Femur (tissue), 1 donor: ENCODE measurements at places on chromosomes 11 and 22.
A peak's percentile ranks its signal among the peaks of the same experiment; 100 is the strongest.

DNA sequence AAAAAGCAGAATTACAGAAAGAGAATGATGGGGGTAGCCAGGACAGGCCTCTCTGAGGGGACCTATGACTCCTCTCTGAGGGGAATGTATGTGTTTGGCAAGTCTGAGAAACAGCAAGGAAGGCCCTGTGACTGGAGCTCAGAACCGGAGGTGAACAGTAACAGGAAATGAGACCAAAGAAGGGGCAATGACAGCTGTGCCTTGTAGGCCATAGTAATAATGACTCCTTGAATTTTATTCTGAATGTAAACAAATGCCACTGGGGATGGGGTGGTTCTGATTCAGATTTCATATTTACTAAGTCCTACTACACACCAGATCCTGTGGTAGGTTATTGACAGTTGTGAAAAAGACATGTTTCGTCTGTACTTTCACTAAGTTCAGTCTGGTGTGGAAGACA is 52.8 kb upstream of the APOA1 start:
- no peak for DNase-seq

GRCh38 chr22:35900483-35901168 is 128.0 kb downstream of the RBFOX2 start:
- no peak for DNase-seq

DNA sequence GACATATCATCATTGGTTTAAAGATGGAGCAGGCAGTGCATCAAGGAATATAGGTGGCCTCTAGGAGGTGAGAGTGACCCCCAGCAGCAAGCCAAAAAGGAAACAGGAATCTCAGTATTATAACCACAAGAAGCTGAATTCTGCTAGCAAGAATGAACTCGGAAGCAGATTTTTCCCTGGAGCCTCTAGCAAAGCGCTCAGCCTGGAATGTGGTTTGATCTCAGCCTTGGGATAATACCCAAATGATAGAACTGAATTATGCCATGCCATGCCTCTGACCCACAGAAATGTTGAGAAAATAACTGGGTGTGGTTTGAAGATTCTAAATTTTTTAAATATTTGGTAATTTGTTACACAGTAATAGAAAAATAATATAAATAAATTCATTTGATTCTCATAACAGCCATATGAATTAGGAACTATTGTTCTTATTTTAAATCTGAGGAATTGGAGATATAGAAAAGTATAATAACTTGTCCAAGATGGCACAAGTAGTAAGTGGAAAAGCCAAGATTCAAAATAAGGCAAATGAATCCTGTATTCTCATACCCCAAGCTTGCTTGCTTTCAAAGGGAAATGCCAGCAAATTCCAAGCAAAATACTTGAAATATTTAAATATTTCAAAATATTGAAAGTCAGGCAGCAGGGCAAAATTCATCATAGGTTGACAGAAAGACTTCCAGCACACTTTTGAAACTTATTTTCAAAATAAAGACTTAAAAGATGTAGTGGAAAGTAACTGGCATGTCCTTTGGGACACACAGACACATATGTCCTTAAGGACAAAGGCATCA is 567.4 kb downstream of the KCNA4 start:
- no peak for DNase-seq

DNA sequence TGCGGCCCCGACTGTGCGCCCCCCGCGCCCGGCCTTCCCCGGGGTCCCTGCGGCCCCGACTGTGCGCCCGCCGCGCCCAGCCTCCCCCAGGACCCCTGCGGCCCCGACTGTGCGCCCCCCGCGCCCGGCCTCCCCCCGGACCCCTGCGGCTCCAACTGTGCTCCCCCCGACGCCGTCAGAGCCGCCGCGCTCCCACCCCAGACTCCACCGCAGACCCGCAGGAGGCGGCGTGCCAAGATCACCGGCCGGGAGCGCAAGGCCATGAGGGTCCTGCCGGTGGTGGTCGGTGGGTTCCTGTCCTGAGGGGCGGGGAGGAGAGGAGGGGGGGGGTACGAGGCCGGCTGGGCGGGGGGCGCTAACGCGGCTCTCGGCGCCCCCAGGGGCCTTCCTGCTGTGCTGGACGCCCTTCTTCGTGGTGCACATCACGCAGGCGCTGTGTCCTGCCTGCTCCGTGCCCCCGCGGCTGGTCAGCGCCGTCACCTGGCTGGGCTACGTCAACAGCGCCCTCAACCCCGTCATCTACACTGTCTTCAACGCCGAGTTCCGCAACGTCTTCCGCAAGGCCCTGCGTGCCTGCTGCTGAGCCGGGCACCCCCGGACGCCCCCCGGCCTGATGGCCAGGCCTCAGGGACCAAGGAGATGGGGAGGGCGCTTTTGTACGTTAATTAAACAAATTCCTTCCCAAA is 3.1 kb downstream of the DRD4 start:
- DNase-seq, result no peak

- DNase-seq, result no peak
Observed at GRCh38 chr11:133181066-133181465, 351.2 kb downstream of the OPCML start.

DNA sequence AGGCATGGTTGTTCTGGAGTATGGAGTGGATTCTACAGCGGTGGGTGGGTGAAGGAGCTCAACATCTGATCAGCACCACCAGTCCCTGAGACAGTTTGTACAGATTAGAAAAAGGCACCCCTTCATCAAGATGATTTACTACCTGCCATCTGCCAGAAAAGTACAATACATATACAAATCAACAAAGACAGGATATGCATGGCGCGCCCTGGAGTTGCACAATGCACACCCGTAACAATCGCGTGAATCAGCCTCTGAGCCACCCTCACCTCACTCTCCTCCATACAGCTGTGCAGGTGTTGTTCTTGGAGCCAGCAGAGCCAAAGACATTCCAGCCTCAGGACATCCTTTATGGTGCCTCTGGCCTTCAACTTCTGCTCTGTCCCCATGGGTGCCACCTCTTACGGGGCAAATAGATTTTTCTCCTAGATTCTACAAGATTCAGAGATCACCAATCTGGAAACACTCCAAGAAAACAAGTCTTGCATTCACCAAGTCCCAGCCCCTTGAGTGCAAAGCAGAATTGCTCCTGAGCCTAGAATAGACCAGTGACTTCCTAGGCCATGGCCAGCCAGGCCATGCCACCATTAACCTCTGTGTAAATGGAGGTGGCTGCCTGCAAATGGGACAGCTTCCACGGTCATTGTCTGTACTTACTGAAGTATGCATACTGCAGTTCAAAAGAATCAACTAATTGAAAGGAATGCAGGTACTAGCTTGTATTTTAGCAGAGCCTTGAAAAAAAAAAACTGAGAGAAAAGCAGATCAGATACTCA is 490.9 kb downstream of the SOX6 start:
- DNase-seq, result no peak

DNA sequence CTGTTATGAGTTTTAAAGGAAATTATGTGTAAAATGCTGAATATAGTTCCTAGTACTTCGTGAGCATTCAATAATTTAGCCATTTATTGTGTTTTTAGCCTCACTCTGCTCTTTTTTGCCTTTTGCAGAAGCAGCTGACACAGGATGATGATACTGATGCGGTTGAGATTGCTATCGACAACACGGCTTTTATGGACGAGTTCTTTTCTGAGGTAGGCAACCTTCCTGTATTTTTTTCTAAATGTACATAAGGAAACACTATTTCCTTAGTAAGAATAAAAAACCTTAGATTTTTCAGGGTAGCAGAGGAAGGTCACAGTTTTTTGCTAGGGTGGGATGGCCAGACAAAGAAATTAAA is 17.9 kb downstream of the STX3 start:
- no peak for DNase-seq

DNA sequence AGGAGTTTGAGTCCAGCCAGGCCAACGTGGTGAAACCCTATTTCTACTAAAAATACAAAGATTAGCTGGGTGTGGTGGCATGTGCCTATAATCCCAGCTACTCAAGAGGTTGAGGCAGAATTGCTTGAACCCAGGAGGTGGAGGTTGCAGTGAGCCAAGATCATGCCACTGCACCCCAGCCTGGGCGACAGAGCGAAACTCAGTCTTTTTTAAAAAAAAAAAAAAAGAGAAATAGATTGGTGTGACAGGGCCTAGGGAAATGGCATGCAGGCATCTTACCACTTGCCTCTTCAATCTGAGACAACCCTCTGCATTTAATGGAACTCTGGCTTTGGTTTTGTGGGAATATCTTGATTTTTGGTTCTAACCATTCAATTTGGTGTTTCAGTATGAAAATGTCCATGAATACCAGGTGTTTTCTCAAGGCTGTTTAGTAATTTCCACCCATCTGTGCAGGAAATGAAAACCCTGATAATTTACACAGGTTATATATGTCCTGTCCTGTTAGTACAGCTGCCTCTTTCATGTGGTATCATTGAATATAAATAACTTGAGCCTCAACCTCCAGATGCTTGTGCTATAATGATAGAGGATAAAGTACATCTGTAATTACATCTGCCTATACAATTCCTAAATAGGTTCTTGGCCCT is 8.4 kb downstream of the XBP1 start:
- no peak for DNase-seq

GRCh38 chr11:12291313-12291712 is 86.1 kb upstream of the PARVA start:
- DNase-seq, result no peak

GRCh38 chr11:34351051-34351450 is 6.8 kb downstream of the ABTB2 start:
- DNase-seq, result peak; percentile 1

GRCh38 chr22:42743501-42743991 is 22.9 kb upstream of the A4GALT start:
- peak; percentile 89 for DNase-seq

DNA sequence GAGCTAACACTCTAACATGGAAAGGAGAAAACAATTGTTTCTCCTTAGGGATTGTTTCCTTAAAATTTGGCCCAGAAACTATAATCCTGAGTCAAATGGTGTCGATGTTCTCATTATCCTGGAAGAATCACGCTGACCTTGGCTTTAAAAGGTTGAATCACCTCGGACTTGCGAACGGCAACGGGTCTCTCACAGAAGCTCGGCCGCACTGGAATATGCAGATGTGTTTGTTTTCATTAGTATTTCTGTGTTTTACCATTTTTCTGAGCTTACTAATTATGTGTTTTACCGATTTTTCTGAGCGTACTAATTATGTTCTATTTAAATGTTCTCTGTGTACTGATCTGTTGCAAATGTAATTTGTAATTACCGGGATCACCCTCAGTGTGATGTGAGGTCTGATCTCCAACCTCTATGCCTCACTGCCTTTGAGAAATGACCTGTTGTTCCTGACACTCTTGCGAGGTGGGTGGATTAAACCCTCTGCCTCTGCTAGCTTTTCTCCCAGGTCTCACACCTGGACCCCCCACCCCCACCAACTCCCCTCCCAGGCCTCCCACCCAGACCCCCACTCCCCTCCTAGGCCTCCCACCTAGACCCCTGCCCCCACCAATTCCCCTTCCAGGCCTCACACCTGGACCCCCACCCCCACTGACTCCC is 38.3 kb upstream of the BRSK2 start:
- peak; percentile 1 for DNase-seq

DNA sequence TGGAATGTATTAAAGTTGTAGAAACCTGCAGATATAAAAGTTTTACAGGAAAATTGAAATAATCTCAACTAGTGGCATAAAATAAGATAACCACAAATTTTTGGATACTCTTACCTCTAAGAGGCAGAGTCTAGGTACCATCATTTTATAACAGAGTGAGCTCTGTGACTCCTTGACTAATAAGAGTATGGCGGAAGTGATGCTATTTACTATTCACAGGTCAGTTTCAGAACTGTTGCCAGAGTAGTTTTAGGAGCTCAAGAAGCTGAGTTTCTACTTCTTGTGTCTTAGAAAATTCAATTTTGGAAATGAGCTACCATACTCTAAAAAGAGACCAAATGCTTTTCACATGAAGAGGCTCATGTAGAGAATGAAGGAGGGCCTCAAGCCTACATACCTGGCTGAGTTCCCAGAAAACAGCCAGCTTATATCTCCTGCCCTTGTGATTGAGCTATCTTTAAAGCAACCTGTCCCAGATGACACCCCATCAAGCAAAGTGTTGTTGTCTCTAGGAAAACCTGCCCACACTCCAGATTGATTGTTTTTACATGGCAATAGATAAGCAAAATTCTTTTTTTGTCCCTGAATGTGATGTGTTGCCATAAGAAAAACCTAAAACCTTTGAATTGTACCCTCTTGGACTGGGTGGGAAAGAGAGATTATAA is 712.8 kb upstream of the CNTN5 start:
- no peak for DNase-seq

GRCh38 chr11:15258433-15259165 is 143.9 kb downstream of the INSC start:
- DNase-seq, result no peak

GRCh38 chr22:31952094-31952401 is 7.7 kb downstream of the YWHAH start:
- DNase-seq, result no peak

DNA sequence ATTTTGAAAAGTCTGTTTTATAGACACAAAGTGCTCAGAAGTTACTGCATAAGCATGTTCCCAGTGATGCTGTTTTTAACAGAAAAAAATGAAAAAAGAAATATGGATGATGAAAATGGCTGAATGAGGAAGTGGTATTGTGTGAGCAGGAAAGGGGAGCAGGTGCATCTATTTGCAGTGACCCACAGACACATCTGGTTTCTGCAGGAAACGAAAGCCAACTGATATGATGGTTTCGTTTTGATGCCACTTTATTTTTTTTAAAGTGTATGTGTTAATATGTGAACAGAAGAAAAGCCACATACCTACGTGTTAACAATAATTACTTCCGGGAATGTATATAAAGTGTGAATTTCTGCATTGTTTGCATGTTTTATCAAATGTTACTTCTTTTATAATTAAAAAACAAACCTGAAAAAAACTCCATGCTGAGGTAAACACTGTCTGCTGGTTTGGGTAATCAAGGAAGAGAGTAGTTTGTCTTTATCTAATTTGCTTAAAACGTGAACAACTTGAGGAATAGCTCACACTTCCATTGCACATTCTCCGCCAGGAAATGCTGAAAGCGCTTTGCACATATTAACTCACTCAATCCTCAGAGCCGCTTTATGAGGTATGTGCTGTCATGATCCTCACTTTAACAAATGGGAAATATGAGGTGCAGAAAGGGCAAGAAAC is 1335.9 kb downstream of the TBC1D22A start:
- no peak for DNase-seq

GRCh38 chr11:12975195-12975594 is 33.9 kb upstream of the RASSF10 start:
- DNase-seq, result no peak

DNA sequence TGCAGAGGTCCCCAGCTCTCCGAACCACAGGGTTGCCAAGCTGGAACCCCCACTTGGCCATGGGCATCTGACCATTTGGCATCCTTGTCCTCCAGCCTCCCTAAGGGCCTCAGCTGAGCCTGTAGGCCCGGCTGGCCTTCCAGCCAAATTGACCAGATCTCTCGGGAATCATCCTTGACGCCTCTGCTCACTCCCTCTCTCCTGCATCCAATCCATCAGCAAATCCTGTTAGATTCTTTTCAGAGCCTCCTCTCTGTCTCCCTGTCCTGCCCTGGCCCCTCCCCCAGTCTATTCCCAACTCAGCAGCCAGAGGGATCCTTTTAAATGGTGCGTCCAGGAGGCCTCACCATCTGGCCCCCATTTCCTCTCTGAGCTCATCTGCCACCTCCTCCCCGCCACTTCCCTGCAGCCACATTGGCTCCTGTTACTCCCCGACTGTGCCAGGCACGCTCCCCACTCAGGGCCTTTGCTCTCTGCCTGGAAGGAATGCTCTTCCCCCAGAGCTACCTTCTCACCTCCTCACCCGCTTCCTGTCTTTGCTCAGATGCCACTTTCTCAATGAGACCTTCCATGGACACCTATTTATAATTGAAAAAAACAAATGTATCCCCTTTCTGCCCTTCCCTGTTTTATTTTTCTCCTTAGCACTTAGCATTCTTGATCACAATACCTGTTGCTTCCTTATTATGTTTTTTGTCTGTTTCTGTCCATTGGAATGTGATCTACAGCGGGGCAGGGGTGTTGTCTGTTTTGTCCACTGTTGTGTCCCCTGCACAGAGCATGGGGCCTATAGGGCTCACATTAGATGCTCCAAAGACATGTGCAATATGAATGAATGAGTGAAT is 78.1 kb downstream of the NFAM1 start:
- DNase-seq, result peak; percentile 66
